A549 treated with GW870086 at 1 μM for 4 hours (cell line): ENCODE measurements at places on chromosomes 6 and 20. TPM values are rescaled to one million over a fixed set of nuclear protein-coding genes. Genes with fewer than 3 reads are reported as not detected.

SLC16A10 gene
- total RNA-seq = 0.56 to 0.91 TPM (median 0.62 TPM) in 5 replicates

RAB44 gene
- 0.02 to 0.06 TPM (median 0.05 TPM) in 4 of 5 replicates, not detected in the other for total RNA-seq

XKR7 gene
- 0.01 TPM in 1 of 5 replicates, not detected in the others for total RNA-seq

LRRN4 gene
- total RNA-seq = 0.05 to 0.06 TPM in 2 of 5 replicates, not detected in the others
